ENCODE measurements at places on chromosomes 16 and 17. TPM values are rescaled to one million over a fixed set of nuclear protein-coding genes. Genes with fewer than 3 reads are reported as not detected.

GRCh38 chr17:80474231-80474960 lies 2.0 kb downstream of the NPTX1 start:
- peak; percentile 55 for DNase-seq

DNA sequence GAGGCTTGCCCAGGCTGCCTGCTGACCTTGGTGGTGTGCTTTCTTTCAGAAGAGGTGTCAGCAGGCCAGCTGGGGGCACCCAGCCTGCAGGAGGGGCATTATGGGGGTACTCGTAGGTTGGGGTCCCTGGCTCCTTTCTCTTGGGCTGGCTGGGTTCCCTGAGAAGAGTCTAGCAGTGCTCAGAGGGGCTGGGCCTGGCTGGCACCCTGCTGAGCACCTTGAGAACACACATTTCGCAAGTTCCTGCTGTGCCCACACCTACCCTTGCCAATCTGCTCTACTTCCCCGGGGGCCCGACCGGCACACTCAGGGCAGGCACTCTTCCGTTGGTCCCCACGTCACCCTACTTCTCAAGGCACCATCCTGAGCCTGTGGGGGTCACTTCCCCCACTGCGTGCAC lies 5.1 kb downstream of the CEMP1 start:
- DNase-seq = no peak

- no peak for DNase-seq
Measured at GRCh38 chr16:8937803-8938202, 25.9 kb downstream of the USP7 start.

SLC4A1 gene
- 0.22 TPM for total RNA-seq

TNK1 gene
- total RNA-seq = 11.7 TPM

GJC1 gene
- not detected for total RNA-seq

Data from B cell (primary cell).